ENCODE measurements at places on chromosomes 13 and 19.

GRCh38 chr13:94031609-94032008, 447.9 kb downstream of the DCT start:
- no peaks in the 10 kb centered on the region for H3K36me3 ChIP-seq
- no peaks in the 10 kb centered on the region for H3K27me3 ChIP-seq
- no peak overlapping the region for H3K27ac ChIP-seq

DNA sequence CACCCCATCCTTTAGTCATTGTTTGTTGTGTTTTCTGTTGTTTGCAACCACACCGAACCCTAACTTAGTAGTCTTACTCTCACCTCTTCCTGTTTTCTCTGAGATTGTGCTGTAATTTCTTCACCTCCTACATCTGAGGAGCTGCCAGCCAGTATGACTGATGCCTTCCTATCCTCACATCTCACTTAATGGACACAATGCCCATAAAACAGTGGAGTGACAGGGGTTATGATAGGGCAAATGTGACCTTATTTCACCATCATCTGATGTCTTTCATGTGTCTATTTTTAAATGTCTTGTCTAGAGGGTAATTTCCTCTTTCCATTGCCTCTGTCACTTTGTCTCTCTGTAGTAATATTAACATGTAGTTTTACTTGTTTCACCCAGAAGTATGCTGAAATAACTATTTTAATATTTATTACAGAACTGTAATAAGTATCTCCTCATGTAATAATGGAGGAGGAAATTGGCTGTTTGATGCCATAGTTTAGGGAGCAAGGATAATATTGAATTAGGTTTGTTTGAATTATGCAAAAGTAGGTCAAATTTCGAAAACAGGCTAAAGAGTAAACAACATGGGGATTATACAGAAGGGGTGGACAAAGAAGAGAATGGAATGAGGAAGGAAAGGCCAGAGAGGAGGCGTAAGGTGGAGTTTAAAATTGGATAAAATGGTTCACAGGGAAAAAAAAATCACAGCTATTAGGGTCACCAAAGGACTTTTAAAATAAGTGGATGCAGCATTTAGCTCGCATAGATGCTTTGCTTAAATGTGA, 103.5 kb upstream of the SPRY2 start:
- no peak overlapping the region for H3K4me3 ChIP-seq
- no peak for DNase-seq
- no peaks in the 10 kb centered on the region for H3K36me3 ChIP-seq
- no peaks in the 10 kb centered on the region for H3K4me1 ChIP-seq

DNA sequence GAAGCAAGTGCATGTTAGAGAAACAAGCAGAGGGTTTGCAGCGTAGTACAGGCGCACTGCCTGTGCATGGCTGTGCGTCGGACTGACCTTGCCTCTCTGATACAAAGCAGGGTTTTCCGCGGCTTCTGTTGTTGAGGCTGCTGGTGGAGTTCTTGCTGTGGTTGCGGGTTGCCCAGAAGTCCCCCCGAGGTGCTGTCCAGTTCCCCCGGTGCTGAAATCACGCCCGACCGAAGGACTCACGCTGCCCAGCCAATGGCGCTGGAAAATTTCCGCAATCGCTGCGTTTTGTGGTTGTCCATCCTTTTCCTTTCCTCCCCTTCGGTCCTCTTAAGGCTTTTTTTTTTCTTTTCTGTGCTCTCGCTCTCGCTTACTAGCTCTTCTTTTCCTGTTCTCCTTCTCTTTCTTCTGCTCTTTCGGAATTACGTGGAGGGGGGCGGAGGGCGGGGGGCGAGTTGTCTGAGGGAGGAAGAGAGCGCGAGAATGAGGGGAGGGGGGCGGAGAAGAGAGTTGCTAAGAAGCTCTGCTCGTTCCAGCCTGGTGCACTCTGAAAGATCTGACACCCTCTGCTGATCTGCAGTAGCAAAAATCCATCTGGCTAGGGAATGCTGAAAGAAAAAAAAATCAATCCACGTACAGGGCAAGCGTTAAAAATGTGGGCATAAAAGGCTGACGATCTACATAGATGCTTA, at the start of gene SLITRK1:
TSS of gene SLITRK1 (minus strand) at position 558 of the 689 bp plus-strand sequence. CDS start 967 bp downstream, outside the sequence.
- H3K27me3 ChIP-seq, result peaks cover 5% of the 10 kb centered on the region
- H3K36me3 ChIP-seq, result no peaks in the 10 kb centered on the region
- H3K4me3 ChIP-seq, result no peak within 1 kb of the TSS

GRCh38 chr19:28475525-28475924, 737.4 kb downstream of the UQCRFS1 start:
- no peaks in the 10 kb centered on the region for H3K27me3 ChIP-seq
- DNase-seq, result no peak
- H3K36me3 ChIP-seq, result no peaks in the 10 kb centered on the region
- no peak overlapping the region for H3K27ac ChIP-seq

Measured in CD4-positive, alpha-beta memory T cell (primary cell).